ENCODE measurements at places on chromosomes 6 and 20. TPM values are rescaled to one million over a fixed set of nuclear protein-coding genes. Genes with fewer than 3 reads are reported as not detected.

DNA sequence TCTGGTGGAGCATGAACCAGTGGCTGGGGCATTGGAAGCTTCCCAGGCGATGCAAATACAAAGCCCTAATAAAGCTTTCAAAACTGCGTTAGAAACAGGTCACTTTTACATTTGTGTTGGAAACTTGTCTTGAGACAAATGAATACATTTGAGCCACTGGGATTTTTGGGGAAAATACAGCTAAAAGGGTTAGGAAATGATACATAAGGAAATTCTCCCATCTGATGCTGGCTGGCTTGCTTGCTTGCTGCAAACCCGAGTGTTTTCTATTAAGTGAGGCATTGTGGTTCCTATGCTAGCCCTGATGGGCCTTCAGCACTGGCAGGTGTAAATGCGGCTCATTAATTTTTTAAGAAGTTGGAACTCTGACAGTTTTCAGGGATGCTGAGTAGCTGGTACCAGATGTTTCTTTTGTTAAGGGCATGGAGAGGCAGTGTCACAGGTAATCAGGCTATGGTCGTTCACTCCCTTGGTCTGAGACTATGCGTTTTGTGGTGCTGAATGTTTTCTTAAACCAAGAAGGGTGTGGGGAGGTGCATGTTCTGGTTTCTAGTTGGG lies 35.2 kb downstream of the RREB1 start:
- no peak for DNase-seq

DNA sequence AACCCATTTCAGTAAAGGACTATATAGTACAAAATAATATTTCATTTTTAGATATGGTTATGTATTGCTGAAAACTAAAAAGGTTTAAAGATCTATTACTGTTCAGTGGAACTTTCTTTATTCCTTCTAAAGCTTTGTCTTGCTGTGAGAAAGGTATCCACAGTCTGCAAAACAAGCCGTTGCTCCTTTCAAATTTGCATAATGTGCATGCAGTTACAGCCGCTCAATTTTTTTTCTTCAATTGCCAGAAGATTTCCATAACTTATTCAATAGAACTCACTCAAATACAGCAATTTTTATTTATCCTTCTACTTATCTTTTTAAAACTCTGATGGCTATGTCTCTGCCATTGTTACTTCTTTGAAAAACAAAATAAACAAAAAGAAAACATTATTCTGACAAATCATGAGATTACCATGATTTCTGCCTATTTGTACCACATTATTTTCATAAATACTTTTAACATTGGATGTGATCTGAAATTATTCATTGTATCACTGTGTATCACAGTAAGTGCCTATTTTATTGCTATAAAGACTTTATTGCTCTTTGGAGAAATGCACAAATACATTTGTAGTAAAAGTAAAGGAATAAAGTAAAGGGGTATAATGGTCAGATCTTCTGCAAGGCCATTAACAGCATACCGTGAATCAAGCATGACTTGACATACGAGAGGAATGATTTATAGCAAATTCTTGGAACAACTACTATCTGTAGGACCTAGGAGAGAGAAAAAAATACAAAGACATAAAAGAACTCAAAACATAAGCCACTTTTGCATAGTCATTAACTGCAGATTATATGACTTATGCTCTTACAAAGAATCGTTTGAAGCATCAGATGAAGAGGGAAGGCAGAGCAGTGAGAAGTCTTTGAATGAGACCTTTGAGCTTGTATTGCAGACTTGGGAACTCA lies 29.6 kb upstream of the HBS1L start:
- no peak for DNase-seq

DNA sequence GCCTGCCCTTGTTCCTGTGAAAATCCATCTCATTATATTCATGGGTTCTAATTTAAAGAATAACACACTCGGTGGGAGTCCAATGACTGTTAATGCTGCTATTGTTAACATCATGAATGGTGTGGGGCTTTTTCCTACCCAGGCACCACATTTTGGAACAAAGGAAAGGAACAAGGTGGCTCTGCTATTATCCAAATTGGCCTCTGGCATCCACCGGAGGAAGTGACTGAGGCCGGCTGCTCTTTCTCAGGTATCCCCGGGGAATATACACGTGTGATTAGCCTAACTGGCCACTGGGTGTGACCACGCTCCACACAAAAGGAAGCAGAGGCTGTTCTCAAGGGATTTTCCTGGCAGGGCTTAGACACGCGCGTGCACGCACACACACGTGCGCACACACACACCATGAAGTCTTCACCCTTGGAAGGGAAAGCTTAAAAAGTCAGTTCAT lies 601.2 kb upstream of the ARID1B start:
- no peak for DNase-seq

GRCh38 chr6:7559651-7560385 lies 18.3 kb downstream of the DSP start:
- DNase-seq = no peak

SMPD2 gene
- 4.9 TPM for total RNA-seq

ESR1 gene
- 0.05 TPM for total RNA-seq

DNA sequence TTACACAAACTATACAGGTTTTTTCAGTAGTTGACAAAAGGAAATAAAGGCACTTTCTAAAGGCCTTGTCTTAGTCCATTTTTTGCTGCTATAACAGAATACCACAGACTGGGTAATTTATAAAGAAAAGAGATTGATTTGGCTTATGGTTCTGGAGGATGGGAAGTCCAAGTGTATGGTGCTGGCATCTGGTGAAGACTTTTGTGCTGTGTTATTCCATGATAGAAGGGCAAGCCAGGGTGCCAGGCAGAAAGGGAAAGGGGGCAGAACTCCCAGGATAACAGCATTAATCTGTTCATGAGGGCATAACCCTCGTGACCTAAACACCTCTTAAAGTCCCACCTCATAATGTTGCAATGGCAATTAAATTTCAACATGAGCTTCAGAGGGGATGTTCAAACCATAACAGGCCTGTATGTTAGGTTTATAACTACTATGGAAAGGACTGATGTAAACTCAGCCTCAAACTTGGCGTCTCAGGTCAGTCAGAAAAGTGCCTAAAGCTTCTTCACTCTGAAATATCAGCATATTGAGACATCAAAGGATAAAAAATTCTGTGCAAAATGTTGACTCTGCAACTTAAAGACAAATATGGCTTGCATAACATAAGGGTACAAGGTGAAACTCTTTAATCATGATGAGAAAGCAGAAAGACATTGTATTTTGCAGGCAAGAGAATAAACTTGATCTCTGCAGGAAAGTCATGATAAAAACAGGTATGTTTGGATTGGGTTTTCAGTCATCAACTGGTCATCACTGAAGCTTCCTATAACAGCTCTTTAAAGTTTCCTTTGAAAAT lies 42.8 kb downstream of the RNF217 start:
- no peak for DNase-seq

GRCh38 chr6:56765494-56765893 lies 122.8 kb upstream of the DST start:
- DNase-seq = no peak

SLC29A1 gene
- total RNA-seq = 15.3 TPM

DNA sequence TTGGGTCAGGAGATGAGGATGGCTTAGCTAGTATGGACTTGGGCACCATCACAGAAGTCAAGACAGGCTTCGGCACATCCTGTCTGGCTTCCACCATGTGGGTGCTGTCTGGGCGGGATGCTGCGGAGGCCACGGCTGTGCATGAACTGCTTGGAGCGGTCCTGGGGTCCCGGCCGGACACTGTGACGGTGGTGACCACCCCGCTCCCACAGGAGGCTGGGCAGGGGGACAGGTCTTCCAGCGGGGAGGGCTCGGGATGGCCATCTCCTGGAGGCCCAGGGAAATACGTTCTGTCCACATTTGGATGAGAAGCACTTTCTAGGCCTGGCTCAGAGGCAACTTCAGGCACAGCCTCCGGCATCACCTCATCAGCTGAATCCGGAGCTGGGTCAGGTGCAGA lies 32.1 kb upstream of the TCFL5 start:
- DNase-seq = no peak

- DNase-seq = no peak
These were observed 3.1 kb upstream of the CCDC167 start for GRCh38 chr6:37502703-37503291.

- DNase-seq = no peak
These were observed 13.6 kb downstream of the NOL4L start for GRCh38 chr20:32571566-32571965.

DNA sequence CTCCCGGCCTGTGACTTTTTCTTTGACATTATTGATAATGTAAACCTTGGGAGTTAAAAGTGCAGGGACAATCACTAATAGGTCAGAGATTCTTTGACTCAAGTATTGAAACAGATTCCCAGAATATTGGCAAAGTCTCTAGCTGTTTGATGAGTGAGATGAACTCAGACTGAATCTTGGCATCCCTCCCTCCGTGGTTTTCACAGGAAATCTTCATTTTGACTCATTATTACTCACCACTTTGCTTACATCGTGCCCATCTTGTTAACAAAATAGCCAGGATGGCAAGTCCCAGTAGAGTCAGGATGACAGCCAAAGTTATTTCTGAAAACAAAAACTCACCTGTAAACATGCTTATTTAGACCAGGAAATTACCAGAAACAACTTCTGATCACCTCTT lies 2.0 kb downstream of the TSBP1 start:
- DNase-seq = peak; percentile 76

Measured in astrocyte (in vitro differentiated cells and primary cell).